ENCODE measurements at places on chromosomes 1 and 21. TPM values are rescaled to one million over a fixed set of nuclear protein-coding genes. Genes with fewer than 3 reads are reported as not detected.

Gene CCDC181
- total RNA-seq = 3.5 TPM

Gene RHOU
- total RNA-seq = 81.1 TPM

Gene SYTL1
- total RNA-seq = 37.2 TPM

Gene C8A
- 0.64 TPM for total RNA-seq

Gene DAB1
- 7.2 TPM for total RNA-seq

Gene HPCA
- 2.0 TPM for total RNA-seq

DNA sequence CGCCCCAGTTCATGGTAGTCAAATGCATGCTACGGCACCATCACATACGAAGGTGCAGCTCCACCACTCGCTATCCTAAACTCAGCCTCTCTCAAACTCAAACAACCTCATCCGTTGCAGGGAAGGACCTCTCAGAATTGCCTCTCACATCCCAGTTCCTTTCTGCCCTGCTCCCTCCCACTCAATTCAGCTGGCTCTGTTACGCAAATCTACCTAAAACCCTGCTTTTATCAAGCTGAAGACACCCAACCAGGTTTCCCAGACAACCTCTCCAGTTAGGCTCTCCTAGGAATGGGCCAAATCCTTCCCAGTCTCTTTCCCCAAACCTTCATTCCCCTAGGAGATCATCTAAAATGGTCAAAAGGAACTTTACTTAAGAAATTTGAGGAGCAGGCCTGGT is 62.9 kb downstream of the CLSTN1 start:
- peaks cover 14% of the 10 kb centered on the region for H3K4me1 ChIP-seq
- H3K27me3 ChIP-seq = no peaks in the 10 kb centered on the region
- no peak for DNase-seq
- no peak overlapping the region for H3K27ac ChIP-seq

- peak overlapping the region; percentile 87 for H3K27ac ChIP-seq
- peaks cover 38% of the 10 kb centered on the region for H3K4me1 ChIP-seq
- DNase-seq = peak; percentile 90
- H3K36me3 ChIP-seq = no peaks in the 10 kb centered on the region
Measured at GRCh38 chr1:204350857-204351573, 8.7 kb downstream of the PLEKHA6 start.

DNA sequence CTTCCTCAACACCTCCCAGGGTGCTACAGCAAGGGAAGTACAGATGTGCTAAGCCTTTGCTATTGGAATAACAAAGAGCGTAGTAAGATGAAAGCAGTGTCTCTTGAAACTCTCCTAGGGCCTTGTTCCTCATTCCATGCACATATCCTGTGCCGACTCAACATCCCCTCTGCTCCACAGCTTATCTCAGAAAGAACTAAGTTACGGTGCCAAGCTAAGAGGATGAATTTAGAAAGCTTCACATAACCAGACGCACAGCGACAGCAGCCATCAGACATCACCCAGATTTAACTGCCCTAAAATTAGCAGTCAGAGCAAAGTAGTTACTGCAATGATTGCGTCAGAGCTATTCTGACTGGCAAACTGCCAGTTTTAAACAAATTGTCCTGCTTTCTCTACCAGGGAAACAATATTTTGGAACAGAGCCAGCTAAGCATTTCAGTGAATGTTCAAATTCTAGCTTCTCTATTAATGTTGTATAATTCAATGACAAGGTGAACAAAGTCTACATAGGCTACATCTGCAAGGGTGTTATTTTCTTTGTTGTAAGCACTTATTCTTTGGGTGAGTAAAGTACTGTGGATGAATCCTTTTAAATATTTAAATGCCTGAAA is 9.5 kb downstream of the SIPA1L2 start:
- peaks cover 6% of the 10 kb centered on the region for H3K36me3 ChIP-seq
- peak overlapping the region; percentile 63 for H3K4me3 ChIP-seq
- H3K27me3 ChIP-seq = no peaks in the 10 kb centered on the region
- no peak for DNase-seq
- peak overlapping the region; percentile 64 for H3K27ac ChIP-seq
- peaks cover 44% of the 10 kb centered on the region for H3K4me1 ChIP-seq

DNA sequence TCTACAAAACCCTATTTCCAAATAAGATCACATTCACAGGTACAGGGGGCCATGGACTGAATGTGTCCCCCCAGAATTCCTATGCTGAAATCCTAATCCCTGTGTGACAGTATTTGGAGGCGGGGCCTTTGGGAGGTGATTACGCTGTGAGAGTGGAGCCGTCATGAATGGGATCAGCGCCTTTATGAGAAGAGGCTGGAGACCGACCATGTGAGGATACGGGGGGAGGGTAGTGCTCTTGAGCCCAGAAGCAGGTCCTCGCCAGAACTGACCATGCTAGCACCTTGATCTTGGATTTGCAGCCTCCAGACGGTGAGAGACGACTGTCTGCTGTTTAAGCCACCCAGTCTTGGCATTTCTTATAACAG is 23.8 kb upstream of the KIF26B start:
- H3K27me3 ChIP-seq = peaks cover 16% of the 10 kb centered on the region
- no peak overlapping the region for H3K4me3 ChIP-seq
- DNase-seq = no peak
- peaks cover 7% of the 10 kb centered on the region for H3K4me1 ChIP-seq

All from type B pancreatic cell (in vitro differentiated cells).